ENCODE measurements at places on chromosomes 4 and X.

DNA sequence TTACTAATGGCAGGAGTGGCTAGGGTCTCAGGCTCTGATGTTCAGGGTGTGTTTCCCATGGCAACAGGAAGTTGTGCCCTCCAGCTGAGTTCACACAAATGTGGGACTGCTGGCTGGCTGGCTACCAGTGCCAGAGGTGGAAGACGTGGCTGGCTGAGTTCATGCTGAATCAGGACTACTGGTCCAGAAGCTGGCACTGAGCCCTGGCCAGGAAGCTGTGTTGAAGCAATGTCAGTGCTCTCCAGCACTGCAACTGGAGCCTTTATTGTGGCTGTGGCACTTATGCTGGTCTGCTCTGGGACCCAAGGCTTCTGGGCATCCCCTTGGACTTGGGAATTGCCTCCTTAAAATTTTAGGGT, 42.0 kb upstream of the ZXDA start:
- DNase-seq, result no peak

DNA sequence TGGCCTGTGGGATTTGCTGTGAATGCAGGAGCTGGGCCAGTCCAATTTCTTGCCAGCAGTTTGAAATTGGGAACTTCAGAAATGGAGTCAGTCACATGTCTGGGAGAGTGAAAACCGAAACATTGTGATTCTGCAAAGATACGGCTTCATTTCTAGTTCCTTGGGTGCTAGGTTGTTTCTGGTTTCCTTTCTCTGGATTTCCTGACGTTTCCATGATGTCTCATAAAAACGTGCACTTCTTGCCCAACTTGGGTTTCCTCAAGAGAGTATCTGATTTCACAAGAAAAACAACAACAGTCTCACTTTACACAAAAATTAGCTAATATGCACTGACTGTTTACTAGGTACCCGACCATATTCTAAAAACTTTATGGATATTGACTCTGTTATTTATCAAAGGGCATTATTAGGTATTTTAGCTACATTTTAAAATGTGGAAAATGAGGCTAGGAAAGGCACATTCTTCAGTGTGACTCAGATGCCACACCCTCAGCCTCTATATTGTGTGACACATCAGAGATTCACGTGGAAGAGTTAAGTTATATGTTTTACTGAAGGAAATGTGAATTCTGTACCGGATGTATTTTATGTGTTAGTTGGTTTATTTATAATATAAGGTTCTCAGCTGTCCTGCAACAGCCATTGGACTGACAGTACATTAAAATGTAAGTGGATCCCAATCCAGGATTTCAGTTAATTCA, 225.0 kb upstream of the PUDP start:
- DNase-seq, result no peak

GRCh38 chr4:6334203-6334887, 64.7 kb downstream of the WFS1 start:
- DNase-seq, result no peak

DNA sequence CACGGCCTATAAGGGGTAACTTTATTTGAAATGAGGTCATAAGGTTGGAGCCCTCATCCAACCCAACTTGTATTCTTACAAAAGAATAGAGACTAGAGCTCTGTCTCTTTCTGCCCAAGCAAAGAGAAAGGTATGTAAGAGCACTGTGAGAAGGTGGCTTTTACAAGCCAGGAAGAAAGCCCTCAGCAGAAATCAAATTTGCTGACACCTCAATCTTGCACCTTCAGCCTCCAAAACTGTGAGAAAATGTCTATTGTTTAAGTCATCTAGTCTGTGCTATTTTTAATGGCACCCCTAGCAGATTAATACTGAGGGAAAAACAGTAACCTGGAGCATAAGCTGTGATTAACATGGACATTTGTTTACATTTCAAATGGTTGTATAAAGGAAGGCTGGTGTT, 860.7 kb downstream of the PCDH7 start:
- no peak for DNase-seq

GRCh38 chr4:13118633-13119032, 365.5 kb downstream of the RAB28 start:
- no peak for DNase-seq

DNA sequence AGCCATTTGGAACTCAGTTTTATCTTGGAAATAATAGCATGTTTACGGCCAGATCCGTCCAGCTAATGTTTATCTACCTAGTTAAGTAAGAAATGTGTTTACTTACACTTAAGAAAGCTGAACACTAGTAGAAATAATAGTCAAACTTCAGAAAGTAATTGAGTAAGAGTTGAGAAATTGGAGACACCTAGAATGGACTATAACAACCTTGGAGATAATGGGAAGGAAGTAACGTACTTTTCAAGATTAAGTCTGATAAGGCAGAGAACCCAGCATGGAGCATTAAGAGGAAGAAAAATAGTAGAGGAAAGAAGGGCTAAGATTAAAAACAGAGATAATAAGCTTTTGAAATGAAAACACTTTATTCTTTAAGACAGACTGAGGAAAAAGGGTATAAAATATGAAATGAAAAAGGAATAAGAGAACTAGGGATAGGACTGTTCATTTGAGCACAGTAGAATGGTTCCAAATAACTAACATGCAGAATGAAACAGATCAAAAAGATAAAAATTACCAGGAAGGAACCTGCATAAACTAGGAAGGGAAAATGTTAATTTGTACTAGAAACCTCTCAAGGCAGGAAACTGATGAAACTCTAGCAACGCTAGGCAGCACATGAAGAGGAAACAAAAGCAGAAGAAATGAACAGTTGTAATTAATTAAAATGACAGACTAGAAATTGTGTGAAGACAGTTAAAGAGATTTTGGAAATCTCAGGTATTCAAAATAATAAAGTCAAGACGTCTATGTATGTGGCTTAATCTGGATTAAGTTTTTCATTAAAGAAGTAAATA, 71.7 kb downstream of the FBXW7 start:
- no peak for DNase-seq

- no peak for DNase-seq
Measured at GRCh38 chr4:75490155-75490554, 24.0 kb downstream of the RCHY1 start.

DNA sequence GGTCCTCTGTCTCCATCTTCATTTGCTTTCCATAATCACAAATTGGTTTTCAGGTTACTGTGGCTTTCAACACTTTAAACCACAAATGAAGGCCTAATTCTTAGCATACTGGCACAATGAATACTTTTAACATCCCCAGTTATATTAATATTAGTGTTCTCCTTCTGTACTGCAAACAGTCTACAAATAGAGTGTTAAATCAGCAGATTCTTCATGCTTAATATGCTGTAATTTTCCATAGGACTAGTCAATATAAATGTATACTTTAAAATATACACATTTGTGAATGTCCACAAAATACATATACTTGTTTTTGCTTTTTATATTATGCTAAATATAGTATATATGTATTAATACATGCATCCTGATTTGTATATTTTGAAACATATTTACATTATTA, 72.6 kb downstream of the SH3RF1 start:
- DNase-seq, result no peak

DNA sequence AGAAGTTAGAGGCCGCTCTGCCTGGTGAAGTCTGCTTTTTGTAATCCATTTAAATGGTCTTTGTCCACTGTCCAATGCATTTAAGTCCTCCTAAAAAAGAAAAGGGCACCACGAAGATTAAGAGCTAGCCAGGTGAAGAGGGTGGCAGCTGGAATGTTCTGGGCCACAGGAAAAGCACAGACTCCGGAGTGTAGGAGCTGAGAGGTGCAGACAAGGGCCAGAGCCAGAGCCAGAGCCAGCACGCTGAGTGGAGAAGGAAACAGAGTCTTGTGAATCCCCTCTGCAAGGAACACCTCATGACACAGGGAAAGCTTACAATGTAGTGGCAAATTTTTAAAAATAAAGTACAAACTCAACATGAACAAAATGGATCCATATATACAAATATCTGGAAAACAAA, 83.6 kb downstream of the TSPAN5 start:
- DNase-seq, result no peak

- DNase-seq, result no peak
Measured at GRCh38 chrX:122868631-122869030, 315.4 kb upstream of the GRIA3 start.

DNA sequence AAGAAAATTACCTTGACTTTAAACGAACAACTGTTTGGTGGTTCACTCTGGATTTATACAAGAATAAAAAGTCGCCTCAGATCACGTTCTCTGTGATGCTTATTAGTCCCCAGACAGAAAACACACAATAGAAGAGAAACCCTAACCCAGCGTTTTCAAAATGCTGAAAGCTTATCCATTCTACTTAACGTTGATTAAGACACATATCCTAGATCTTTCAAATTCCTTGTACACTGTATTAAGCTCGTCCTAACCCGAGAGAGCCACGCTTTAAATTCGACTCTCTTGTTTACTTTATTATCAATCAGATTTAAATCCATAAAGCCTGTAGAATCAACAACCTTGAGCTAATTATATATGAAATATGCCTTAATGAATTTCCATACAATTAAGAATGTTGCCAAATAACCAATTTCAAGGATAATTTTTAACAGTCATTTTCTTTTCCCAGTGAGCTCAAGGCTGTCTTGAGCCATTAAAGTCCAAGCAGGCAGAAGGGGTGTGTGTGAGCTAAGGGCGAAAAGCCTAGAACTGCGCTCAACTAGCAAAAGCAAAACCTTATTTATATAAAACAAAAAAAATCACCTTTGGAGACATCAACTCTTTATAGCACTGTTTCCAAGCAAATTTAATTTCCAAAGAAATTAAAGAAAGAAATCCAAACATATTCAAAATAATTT, 981 bp upstream of the PITX2 start:
- no peak for DNase-seq

GRCh38 chr4:93878566-93878965, 50.0 kb downstream of the ATOH1 start:
- no peak for DNase-seq

- no peak for DNase-seq
Measured at GRCh38 chr4:2057382-2058065, 1.6 kb upstream of the NAT8L start.

DNA sequence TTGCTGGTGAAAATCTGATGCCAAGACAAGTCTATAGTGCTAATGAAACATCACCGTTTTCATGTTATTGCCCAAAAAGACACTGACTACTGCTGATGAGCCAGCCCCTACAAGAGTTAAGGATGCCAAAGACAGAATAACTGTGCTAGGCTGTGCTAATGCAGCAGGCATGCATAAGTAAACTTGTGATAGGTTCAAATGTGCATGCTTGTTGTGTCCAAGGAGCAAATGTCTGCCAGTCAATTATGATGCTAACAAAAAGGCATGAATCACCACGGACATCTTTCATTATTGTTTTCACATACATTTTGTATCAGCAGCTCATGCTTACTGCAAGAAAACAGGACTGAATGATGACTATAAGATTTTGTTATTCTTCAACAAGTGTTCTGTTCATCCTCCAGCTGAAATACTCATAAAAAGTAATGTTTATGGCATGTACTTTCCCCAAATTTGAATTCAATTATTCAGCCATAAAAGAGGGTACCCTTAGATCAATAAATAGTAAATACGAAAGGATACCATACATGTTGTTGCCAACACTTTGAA, 306.9 kb upstream of the ARSJ start:
- DNase-seq, result no peak

GRCh38 chrX:149638860-149639259, 7.3 kb upstream of the TMEM185A start:
- no peak for DNase-seq

DNA sequence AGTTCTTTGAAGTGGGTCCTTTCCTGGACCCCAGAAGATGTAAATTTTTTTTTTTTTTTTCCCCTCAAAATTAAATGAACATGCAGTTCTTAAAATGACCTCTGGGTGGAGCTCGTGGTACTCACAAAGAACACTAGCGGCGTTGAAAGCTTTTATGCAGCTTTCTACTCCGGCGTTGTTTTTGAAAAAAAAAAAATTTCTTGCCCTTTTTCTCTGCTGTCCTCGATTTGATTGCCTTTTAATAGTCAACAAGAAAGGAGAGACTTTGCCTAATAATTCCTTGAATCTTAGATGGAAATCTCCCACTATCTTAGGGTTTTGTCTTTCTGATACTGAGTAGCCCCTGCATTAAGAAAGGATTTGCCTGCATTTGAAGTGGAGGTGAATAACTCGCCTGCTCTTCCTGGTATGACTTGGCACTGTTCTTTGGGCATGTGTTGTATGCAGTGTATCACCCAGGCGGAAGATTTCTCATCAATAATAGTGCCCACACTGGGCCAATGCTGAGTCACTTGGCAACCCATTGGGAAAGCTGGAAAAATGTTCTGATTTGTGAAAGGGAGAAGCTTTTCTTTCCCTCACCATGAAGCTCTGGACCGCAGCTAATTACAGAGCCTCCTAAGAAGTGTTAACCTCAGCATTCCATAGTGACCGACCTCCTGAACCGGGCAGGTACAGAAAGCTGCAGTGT, 104.0 kb downstream of the PHEX start:
- no peak for DNase-seq

DNA sequence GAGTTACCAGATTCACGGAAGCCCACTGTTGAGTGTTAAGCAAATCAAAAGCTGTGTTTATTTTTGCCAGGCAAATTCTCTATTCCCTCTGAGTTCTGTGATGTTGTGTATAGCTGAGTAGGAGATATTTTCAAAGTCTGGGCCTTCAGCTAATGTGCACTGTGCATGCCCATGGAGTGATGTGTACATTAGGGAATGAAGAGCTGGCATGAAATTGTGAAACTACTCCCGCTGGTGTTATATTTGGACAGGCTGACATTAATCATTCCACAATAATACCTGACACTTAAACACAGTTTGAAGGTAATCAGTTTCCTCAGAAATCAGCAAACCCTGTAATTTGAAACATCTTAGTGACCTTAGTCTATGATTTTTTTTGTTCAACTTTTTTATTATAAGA, 88.1 kb upstream of the MBNL3 start:
- no peak for DNase-seq

- no peak for DNase-seq
Measured at GRCh38 chr4:26826721-26827120, 33.9 kb upstream of the STIM2 start.

DNA sequence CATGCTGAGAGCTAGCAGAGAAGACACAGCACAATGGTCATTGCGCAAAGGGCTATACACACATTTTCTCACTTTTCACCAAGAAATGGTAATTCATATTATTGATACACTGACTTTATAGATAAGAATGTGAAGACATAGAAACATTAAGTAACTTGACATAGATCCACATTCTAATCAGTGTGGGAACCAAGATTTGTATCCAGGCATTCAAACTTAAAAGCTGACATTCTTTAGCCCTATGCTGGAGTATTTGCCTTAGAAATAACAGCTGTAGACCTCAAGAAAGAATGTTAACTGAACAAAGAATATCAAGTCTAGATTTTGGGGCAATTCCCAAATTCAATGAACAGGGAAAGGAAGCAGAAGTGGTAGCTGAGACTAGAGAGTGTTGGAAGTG, 384.8 kb downstream of the IL15 start:
- no peak for DNase-seq

All from DMS79 (cell line).